Heart right ventricle (tissue), 16 donors: ENCODE measurements at places on chromosomes 2 and 18. TPM values are rescaled to one million over a fixed set of nuclear protein-coding genes. Genes with fewer than 3 reads are reported as not detected.

The DCDC2C gene
- total RNA-seq = not detected

The SLC11A1 gene
- 1.7 TPM for total RNA-seq

The UGT1A3 gene
- total RNA-seq = not detected

The CHST9 gene
- total RNA-seq = 3.5 TPM

The ZBTB7C gene
- total RNA-seq = 6.3 TPM

The IL18R1 gene
- 4.9 TPM for total RNA-seq

The DES gene
- total RNA-seq = 15,924 TPM

The CCDC74B gene
- total RNA-seq = 0.47 TPM

The ACMSD gene
- total RNA-seq = not detected

The CCBE1 gene
- 1.2 TPM for total RNA-seq

The SCN2A gene
- 0.07 TPM for total RNA-seq

The LYPD6 gene
- total RNA-seq = 0.13 TPM

The ARHGAP15 gene
- total RNA-seq = 2.6 TPM

The PROKR1 gene
- total RNA-seq = not detected

The ECEL1 gene
- total RNA-seq = not detected

The PROM2 gene
- total RNA-seq = 1.5 TPM

The TEKT4 gene
- total RNA-seq = not detected

The REG3A gene
- total RNA-seq = not detected

The CMPK2 gene
- total RNA-seq = 3.9 TPM

The NFATC1 gene
- total RNA-seq = 19.5 TPM

The CROCC2 gene
- not detected for total RNA-seq

The GDF7 gene
- total RNA-seq = 0.98 TPM

The LCT gene
- not detected for total RNA-seq

The UGT1A7 gene
- not detected for total RNA-seq

The SCN9A gene
- 1.6 TPM for total RNA-seq

The FKBP7 gene
- total RNA-seq = 8.6 TPM

The ACKR3 gene
- 58.4 TPM for total RNA-seq
